ENCODE measurements at places on chromosomes 13 and 19.

GRCh38 chr13:113928685-113929627, 44.9 kb downstream of the C13orf46 start:
- DNase-seq: no peak

DNA sequence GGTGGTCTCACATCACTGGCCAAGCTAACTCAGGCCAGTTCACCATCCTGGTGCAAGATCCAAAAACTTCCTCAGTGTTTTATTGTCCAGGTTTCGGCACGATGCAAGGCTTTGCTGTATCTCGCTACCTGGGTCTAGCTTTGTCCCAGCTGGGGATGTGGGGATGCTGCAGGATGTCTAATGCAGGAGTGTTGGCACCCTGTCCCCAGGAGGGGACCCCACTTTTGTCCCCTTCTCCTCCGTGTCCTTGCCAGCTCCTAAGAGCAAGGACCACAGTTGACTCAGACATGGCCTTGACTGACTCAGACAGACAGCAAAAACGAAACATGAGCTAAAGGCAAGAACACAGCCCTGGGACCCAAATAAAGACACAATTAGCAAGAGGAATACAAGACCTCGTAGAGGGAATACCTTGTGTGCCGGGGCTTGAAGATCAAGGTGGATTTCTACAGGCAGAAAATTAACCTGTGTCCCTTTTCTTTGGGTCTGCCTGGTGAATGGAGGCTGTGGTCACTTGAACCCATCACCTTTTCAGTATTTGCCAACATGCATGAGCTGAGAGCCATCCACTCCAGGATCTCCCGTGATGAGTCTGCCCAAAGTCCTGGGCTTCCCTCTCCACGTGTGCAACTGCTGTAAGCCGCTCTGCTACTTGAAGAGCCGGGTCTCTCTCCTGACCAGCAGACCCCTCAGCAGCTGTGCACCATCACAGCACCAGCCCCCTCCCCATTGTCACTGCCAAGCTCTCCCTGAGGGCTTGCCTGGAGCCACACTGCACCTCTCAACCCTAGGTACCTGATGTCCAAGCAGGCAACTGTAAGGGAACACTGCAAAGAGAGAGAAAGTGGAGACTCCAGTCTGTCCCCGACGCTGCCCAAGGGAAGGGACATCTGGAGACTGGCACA, 149.5 kb upstream of the ZNF507 start:
- DNase-seq: no peak

DNA sequence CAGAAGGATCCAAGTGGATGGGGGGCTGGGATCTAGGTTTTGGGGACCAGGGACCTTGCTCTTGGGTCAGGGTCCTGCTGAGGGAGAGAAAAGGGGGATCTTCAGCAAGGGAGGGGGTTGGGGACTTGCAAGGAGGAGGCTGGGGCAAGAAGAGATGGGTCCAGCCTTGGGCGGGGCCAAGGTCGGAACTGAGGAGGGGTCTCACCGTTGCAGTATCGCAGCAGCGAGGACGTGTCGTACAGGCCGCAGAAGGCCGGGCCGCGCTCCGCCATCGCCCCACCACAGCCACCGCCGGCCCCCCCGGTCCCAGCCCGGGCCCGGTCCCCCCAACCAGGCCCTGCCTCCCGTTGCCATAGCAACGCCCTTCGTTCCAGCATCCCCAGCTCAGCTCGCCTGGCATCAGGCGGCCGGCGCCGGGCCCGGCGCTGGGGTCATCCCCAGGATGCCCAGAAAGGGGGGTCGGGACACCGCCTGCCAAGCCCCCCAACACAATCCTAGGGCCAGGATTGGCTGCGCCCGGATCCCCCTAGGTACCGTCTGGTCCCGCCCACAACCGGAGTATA, 6.0 kb upstream of the EML2 start:
- DNase-seq: no peak

DNA sequence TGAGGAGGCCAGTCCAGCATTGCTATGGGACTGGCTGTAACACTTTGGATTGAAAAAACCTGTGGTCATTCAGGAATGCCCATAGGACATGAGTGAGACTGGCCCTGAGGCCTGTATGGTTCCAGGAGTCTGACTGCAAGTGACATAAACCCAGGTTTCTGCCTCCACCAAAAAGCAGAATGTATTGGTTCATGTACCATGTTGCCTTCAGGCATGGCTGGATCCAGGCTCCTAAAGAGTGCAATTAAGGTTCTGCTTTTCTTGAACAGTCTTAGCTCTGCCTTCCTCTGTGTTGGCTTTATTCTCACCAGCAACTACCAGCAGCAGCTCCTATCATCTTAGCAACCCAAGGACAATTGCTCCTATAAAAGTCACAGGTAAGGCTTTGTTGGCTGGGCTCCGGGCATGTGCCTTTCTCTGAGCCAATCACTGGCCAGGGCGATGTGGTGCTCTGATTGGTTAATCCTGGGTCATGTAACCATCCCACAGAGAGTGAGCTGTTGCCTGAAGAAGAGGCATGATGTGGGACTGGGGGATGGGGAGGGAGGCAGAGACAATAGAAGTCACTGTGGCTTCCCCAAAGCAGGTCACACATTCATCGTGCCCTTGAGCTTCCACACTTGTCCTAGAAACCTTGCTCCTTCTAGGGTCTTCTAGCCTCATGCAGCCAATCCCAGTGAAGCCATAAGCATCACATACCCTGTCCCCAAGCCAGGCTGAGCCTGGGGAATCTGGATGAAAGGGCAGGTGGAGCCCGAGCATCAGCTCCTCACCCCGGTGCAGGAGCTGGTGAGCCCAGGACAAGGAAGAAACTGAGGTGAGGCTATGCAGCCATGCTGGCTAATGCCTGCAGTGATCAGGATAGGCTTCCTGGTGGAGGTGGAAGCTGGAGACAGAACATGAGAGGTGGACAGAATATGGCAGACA, 123.9 kb downstream of the URI1 start:
- DNase-seq: no peak

DNA sequence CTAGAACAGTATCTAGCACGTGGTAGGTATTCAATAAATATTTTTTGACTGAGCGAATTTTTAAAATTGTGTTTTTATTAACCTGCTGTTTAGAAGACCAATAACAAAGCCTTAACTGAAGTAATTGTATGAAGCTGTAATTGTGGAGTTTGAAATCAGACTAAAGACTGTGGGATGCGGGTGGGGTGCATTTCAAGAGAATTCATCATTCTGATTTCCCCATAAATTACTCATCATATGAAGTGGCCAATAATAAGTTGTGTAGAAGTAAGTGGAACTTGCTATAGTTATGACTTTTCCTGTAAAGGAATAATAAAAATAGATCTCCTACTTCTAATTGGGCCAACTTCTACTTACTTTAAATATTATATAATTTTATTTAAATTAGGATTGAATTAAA, 449.3 kb downstream of the PCDH9 start:
- no peak for DNase-seq

GRCh38 chr19:55700813-55701212, 25.8 kb downstream of the EPN1 start:
- no peak for DNase-seq

GRCh38 chr19:31338069-31338776, 11.0 kb downstream of the TSHZ3 start:
- DNase-seq: no peak

DNA sequence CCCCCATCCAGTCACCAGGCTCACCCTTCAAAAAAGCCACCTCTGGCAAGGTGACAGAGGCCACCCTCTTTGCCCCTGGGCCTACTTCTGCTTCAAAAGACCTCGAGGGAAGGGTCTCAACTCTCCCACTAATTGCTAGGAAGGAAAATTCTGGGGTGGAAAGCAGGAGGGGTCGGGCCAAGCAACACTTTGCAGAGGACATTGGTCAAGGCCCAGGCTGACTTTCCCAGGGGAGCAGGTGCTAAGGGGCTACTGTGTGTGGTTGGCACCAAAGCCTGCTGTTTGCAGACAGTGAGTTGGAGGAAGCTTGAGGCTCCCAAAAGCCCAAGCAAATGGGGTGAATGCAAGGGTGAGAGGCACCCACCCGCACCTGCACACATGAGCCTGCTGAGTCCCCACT, 28.6 kb upstream of the VSTM2B start:
- DNase-seq: no peak

DNA sequence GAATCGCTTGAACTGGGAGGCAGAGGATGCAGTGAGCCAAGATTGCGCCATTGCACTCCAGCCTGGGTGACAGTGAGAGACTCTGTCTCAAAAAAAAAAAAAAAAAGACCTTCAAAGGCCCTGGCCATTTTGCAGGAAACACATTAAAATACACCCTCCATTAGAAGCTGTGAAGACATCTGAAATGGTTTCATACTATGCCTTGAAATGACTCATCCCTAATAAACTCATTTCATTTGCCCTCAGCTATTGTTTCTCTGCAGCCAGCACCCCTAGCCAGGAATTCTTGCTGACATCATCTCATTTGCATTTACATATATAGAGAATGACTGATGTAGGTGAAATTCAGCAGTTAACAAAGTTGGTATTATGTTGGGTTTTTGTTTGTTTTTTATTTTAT, 8.7 kb downstream of the EML2 start:
- no peak for DNase-seq

DNA sequence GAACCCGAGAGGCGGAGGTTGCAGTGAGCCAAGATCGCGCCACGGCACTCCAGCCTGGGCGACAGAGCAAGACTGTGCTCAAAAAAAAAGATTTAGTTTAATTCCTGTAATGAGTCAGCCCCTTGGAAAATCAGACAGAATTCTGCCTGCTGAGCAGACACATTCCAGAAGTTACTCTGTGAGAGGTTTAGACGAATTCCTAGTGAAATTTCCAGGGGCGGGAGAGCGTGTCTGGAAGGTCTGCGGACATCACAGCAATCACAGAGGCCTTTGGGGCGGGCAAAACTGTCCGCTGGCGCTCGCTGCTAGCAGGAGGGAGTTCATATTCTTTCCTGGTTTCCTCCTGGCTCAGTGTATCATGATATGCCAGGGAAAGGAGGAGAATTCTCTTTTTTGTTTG, 17.5 kb downstream of the MISP start:
- no peak for DNase-seq

GRCh38 chr13:46561691-46562090, 8.7 kb downstream of the LRCH1 start:
- no peak for DNase-seq

DNA sequence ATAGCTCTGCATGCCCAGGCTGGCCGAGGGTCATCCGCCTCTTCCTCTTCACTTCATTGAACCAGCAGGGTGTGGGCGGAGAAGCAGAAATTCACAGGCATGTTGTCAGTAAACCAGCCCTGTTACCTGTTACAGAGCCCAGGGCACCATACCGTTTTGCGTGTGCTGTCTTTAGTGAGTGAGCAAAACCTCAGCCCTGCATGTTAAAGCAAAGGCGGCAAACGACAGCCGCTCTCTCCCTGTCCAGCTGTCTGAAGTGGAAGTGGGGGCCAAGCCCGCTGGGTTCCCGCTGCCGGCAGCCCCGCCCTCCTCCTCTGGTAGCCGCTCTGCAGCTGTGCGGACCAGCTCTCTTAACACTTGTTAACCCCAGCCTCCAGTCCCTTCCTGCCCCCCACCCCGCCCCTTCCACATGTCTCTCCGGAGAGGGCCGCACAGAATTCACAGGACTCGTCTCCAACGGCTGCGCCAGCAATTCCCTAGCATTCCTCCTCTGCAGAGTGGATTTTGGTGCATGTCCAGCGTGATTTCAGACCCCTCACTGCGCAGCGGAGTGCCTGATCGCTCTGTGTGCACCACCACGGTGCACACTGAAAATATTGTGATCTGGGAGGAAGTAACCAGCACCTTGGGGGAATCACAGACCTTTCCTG, 12.7 kb downstream of the KLHL26 start:
- DNase-seq: no peak

DNA sequence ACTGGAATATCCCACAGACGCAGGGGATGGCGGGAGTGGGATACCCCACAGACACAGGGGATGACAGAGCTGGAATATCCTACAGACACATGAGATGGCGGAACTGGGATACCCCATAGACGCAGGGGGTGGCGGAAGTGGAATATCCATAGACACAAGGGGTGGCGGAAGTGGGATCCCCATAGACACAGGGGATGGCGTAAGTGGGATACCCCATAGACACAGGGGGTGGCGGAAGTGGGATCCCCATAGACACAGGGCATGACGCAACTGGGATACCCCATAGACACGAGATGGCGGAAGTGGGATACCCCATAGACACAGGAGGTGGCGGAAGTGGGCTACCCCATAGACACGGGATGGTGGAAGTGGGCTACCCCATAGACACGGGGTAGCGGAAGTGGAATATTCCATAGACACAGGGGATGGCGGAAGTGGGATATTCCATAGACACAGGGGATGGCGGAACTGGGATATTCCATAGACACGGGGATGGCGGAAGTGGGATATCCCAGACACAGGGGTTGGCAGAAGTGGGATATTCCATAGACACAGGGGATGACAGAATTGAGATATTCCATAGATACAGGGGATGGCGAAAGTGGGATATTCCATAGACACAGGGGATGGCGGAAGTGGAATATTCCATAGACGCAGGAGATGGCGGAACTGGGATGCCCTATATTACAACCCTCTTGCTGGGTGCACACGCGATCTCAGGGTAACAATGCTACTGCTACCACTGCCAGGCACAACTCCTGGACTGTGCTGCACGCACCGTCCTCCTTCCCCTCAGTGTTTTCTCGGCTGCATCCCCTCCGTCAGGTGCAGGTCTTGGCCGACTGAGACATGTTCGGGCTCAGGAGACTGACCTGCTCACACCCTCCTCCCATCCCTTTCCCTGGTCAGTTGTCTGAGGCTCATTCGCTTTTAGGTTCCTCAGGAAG, 28.1 kb downstream of the ZNF787 start:
- DNase-seq: no peak
